ENCODE measurements at places on chromosomes 1 and 21. TPM values are rescaled to one million over a fixed set of nuclear protein-coding genes. Genes with fewer than 3 reads are reported as not detected.

DNA sequence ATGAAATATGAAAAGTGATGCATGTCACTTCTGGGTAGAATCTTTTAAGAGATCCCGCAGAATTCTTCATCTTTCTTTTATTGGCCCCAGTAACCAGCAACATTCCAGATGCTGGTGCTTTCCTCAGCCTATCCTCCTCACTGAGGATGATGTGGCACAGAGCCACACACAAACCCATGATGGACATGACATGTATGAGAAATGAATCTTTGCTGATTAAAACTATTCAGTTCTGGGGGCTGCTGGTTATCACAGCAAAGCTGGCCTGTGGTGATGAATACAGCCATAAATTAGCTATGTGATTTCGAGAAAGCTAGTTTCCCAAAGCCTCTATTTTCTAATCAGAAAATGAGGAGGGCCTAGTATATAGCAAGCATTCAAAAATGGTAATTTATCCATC is 8.3 kb upstream of the ERICH3 start:
- DNase-seq: no peak

GRCh38 chr1:222266223-222267196 is 281.4 kb downstream of the HHIPL2 start:
- no peak for DNase-seq

Gene MYBPH
- not detected for total RNA-seq

Gene S100A14
- not detected for total RNA-seq

Gene VANGL2
- total RNA-seq: not detected

Gene AIRE
- total RNA-seq: 0.06 TPM

DNA sequence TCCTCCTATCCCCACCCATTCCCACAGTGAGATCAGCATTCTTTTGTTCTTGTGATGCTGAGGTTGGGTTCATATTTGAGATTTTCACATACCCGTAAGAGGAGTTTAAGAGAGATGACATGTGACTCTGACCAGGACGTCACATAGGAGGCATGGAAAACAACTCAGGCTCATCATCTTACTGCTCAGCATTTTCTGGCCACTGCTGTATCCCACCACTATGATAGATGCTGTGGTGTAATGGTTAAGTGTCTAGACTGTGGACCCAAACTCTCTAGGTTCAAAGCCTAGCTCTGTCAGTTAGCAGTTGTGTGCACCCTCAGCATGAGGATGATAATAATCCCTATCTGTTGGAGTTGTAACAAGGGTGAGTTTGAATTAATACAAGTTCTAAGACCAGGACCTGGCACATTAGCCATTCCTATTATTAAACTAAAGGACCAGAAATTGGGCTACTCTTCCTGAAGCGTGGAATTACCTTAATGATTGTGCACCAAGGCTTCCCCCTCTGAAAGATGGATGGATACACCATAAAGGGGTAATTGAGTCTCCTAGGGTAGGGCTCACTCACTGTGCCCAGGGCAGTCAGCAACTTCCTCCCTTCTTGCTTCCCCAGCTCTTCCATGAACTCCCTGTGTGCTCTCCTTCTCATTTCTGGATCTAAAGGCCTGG is 40.9 kb downstream of the LGR6 start:
- DNase-seq: no peak

GRCh38 chr1:234111458-234112142 is 207.1 kb downstream of the SLC35F3 start:
- no peak for DNase-seq

DNA sequence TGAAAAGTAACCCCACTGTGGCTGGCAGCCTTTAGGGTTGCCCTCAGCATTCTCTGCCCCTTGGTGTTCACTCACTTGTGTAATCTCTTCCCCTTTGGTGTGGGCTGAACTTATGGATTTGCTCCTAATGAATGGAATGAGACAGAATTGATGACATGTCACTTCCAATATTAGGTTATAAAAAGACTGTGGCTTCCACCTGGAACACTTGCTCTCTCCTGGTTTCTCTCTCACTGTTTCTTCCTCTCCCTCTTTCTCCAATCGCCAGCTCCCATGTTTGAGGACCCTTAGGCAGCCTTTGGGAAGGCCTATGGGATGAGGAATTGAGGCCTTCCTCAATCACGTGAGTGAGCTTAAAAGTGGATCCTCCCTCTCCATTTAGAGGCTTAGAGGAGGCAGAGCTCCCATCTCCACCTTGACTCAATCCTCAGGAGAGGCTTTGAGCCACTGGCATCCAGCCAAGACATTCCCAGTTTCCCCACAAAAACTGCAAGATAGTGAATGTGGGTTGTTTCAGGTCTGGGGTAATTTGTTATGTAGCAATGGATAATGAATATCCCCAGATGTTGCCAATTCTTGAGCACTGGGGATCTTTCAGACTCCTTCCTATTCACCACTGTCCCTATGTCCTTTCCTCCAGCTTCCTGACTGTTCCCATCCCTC is 95.5 kb upstream of the CD34 start:
- no peak for DNase-seq

- DNase-seq: no peak
These were observed 7.0 kb downstream of the OLFML2B start for GRCh38 chr1:162016631-162017030.

DNA sequence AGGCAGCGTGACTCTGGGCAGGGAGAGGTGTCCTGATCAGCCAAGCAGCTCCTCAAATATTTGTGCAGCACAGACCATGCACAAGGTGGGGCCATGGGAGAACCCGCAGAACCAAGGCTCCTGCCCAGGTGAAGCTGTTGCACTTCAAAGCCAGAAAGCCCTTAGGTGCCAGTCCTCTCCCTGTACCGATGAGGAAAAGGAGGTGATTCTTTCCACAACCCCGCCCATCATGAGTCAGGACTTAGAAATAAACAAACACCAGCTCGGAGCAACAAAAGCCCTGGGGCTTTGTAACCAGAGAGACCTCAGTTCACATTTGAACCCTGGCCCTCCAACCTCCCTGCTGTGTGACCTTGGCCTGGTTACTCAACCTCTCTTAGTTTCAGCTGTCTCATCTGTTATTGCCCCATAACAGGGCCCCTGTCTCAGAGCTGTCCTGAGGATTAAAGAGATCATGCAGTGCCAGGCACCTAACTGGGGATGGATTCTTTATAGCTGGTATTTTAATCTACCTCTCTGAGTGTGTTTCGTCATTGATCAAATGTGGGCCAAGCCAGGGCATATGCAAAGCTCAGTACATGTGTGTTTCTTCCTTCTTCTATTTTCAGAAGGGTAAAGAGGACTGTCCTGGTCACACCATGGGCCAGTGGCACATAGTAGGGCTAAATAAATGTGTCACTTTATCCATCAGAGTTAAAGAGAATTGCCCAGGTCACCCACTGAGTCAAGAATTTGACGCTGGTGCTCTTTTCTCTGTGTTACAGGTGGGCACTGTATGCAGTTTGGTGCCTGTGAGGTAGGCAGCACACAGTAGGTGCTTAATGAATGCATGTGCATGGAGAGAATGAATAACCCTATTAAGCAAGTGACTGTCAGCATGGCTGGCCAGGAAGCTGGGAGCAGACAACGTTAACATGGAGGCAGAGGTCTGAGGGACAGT is 1.4 kb downstream of the LDLRAD1 start:
- DNase-seq: no peak

Gene FCRL6
- total RNA-seq: 0.61 TPM

Gene OR10J1
- not detected for total RNA-seq

DNA sequence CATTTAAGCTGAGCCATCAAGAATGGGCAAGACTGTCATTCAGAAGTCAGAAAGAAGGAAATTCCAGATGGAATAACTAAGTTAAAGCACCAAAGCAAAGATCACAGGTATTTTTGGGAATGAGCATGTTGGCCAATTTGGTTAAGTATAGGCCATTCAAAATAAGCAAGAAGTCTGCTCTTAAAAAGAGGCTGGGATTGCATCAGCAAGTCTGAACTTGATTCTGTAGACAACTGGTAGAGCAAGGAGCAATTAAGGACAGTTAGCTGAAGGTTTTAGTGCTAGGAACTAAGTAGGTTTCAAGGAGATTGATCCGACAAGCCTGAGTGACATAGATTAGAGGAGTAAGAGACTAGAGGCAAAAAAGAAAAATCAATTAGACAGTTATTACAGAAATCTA is 8.4 kb downstream of the ANKRD45 start:
- DNase-seq: no peak

- no peak for DNase-seq
These were observed 525.5 kb downstream of the MATN1 start for GRCh38 chr1:30197639-30198450.

Gene IRF2BP2
- 103 TPM for total RNA-seq

GRCh38 chr1:243312952-243313634 is 57.3 kb downstream of the SDCCAG8 start:
- DNase-seq: no peak

GRCh38 chr1:208222376-208223126 is 21.6 kb downstream of the PLXNA2 start:
- no peak for DNase-seq

Gene CFHR5
- not detected for total RNA-seq

Gene TEDDM1
- total RNA-seq: not detected

Gene OR2AK2
- total RNA-seq: not detected

Gene ERG
- total RNA-seq: not detected

Gene MORN1
- total RNA-seq: 8.5 TPM

GRCh38 chr1:59592924-59593323 is 221.8 kb upstream of the HOOK1 start:
- DNase-seq: peak; percentile 46

Gene CHI3L2
- total RNA-seq: 6.7 TPM

Gene RBM11
- total RNA-seq: 0.84 TPM

- no peak for DNase-seq
These were observed 10.8 kb downstream of the ARHGEF16 start for GRCh38 chr1:3465091-3465934.

- DNase-seq: no peak
These were observed 163.3 kb downstream of the RHOU start for GRCh38 chr1:228898582-228898992.

DNA sequence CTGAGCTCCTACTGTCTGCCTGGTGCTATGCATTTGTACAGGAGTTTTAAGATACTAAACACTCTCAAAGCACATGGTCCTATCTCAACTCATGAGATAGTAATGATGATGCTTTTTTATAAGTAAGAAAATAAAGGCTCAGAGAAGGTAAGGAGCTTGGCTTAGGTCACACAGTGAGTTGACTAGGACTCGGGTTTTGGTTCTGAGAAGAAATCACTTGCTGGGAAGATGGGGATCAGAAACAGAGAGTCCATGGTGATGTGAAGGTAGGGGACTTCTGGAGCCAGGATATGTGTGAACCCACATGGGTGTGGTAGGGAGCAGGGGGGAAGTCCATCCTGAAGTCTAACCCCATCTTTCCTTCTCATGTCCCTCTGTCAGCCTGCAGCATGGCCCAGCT is 3.7 kb downstream of the BCAN start:
- DNase-seq: no peak

Gene BRDT
- not detected for total RNA-seq

Gene ANGPTL3
- not detected for total RNA-seq

GRCh38 chr1:226063224-226063976 is 884 bp downstream of the H3-3A start:
- peak; percentile 74 for DNase-seq

- DNase-seq: peak; percentile 90
These were observed 4.9 kb downstream of the RNF223 start for GRCh38 chr1:1069056-1069710.

DNA sequence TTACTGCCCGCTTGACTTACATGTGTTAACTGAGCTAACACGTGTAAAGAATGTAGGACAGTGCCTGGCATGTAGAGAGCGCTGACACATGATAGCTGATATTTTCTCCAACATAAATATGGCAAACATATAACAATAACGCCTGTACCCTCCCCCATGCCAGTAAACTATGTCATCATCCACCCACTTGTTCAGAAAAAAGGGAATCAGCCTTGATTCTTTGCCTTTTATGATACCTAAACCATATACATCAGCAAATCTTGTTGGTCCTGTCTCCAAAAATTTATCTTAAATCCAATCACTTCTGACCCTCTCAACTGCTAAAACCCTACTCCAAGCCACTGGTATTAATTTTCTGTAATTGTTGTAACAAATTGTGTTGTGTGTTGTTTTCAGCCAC is 1.1 kb upstream of the ZNF692 start:
- DNase-seq: no peak

- DNase-seq: no peak
These were observed 27.0 kb downstream of the TGFB2 start for GRCh38 chr1:218371927-218372672.

- no peak for DNase-seq
These were observed 20.4 kb upstream of the SAMD11 start for GRCh38 chr1:903305-903704.

All from activated CD8-positive, alpha-beta memory T cell treated with anti-CD3 and anti-CD28 coated beads, Interleukin-2, amount 10 ng/mL, durations not matched to agents 7 days and 5 days (primary cell).